IMR-90 (cell line): ENCODE measurements at places on chromosomes 5 and 9.

DNA sequence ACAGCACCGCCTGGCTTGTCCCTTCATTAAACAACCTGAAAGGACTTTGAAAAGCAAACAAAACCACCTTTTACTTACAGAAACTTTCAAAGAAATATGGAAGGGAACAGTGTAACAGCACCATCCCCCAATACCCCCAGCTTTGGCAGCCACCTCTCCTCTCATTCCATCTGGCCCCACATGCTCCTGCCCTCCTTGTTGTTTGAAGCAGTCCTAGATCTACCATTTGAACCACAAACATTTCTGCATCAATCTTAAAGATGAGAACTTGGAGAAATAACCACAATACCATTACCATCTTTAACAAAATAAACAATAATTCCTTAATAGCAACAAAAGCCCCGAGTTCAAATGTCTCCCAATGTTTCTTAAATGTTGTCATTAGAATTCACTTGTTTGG is 17.8 kb upstream of the COL15A1 start:
- H3K36me3 ChIP-seq = no peaks in the 10 kb centered on the region
- peaks cover 27% of the 10 kb centered on the region for H3K4me1 ChIP-seq
- no peak overlapping the region for H3K4me3 ChIP-seq
- H3K27ac ChIP-seq = peak overlapping the region; percentile 31; the same call in 1 of the 2 replicates

DNA sequence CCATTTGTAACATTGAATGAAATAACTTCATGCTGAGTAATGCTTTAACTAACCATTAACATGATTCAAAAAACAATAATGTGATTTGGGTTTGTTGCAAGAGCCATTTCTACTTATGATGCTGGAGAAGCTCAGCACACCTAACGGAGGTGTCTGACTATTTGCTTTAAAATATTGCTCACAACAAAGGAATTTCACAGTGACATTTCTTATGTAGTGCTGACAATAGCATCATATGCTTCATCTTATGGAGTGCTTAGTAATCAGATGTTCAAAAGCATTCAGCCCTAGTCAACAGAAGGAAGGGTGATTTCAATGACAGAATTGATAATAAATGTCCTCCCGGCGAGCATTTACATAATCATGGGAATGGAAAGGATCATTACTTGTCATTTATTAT is 1003.3 kb upstream of the COX7C start:
- no peak overlapping the region for H3K4me3 ChIP-seq
- DNase-seq = no peak
- H3K27ac ChIP-seq = no peak overlapping the region
- H3K27me3 ChIP-seq = no peaks in the 10 kb centered on the region

DNA sequence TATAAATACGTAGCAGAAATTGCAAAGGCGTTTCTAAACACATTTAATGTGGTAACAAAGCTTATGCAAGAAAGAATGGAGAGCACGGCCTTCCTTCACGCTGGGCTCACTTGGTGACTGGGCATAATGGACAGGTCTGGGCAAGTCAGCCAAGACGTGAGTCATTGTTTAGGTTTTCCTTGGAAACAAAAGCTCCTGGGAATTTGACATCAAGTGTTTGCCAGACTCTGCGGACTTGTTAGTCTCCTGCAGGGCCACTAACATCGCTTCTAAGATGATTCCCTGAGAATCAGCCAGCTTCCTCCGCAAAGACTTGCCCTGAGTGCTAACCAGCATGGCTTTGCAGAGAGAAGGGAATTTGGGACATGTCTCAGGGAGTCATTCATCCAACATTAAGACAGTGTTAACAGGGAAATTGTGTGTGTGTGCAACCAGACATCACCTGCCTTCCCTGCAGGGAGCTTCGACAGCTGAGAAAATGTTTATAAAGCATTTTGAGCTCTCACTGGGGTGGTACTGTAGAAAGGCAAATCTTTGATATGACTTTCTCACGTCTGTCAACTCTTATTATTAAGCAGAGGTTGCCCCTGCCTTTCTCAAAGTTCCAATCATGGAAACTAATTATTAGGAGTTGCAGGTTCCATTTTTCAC is 182.5 kb downstream of the NTRK2 start:
- no peak overlapping the region for H3K27ac ChIP-seq
- no peak overlapping the region for H3K4me3 ChIP-seq
- no peaks in the 10 kb centered on the region for H3K36me3 ChIP-seq
- no peaks in the 10 kb centered on the region for H3K27me3 ChIP-seq
- DNase-seq = peak; percentile 11
- no peaks in the 10 kb centered on the region for H3K4me1 ChIP-seq

DNA sequence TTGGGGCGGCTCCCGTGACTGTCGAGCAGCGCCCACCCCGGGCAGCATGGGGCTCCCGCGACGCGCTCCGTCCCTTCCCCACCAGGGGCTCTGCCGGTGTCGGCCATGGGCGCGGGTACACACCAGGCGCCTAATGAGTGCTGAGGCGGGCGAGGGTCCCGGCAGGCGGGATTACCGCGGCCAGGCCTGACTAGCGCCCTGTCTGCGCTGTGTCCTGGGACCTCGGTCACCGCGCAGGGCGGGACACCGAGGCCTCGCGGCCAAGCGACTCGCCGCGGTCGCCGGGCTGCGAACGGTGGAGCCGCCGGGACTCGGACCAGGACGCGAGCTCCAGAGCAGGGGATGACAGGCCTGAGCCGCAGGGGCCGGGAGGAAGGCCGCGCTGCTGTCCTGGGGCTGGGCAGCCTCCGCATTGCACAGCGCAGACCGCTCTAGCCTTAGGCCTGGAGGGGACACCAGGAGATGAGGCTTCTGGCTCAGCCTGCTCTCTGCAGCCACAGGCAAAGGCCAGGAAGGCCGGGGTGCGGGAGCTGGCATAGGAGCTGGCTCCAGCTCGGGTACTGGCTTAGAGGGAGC is 14.1 kb downstream of the LCN10 start:
- H3K27me3 ChIP-seq = no peaks in the 10 kb centered on the region
- peak; percentile 29 for DNase-seq
- peaks cover 27% of the 10 kb centered on the region for H3K36me3 ChIP-seq
- peaks cover 14% of the 10 kb centered on the region for H3K4me1 ChIP-seq
- H3K27ac ChIP-seq = peak overlapping the region; percentile 40; the same call in 1 of the 2 replicates
- H3K4me3 ChIP-seq = peak overlapping the region; percentile 98

DNA sequence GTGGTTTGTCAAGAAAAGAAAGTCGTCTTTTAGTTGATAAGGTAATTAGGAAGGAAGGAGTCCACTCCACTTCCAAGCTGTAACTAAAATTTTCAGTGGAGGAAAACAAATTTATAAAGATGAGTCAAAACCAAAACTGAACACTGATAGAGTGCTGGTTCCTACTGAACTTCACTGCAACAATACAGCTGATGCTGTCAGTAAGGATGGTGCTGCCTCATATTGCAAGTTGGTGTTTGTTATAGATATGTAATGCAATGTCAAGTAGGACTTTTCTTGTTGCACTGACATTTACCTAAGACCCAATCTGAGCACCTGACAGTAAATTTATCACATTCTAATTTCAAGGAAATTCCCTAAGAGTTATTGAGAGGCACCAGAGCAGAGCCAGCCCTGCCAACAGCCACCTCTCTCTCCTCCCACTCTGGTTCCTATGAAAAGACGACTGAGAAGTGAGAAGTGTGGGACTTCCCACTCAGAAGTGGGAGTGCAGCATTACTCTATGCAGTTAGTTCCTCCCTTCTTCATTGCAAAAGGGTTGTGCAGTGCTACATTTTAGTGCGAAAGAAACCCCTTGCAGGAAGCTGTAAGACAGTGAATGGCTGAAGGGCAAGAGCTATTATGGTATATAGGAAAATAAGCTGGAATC is 350.8 kb downstream of the NFIB start:
- H3K27me3 ChIP-seq = peaks cover 2% of the 10 kb centered on the region; the same call in 1 of the 2 replicates
- no peak for DNase-seq
- no peaks in the 10 kb centered on the region for H3K4me1 ChIP-seq

GRCh38 chr5:174491265-174491664 is 233.1 kb upstream of the MSX2 start:
- no peaks in the 10 kb centered on the region for H3K4me1 ChIP-seq
- no peak overlapping the region for H3K27ac ChIP-seq
- H3K4me3 ChIP-seq = no peak overlapping the region
- no peaks in the 10 kb centered on the region for H3K36me3 ChIP-seq
- no peaks in the 10 kb centered on the region for H3K27me3 ChIP-seq

DNA sequence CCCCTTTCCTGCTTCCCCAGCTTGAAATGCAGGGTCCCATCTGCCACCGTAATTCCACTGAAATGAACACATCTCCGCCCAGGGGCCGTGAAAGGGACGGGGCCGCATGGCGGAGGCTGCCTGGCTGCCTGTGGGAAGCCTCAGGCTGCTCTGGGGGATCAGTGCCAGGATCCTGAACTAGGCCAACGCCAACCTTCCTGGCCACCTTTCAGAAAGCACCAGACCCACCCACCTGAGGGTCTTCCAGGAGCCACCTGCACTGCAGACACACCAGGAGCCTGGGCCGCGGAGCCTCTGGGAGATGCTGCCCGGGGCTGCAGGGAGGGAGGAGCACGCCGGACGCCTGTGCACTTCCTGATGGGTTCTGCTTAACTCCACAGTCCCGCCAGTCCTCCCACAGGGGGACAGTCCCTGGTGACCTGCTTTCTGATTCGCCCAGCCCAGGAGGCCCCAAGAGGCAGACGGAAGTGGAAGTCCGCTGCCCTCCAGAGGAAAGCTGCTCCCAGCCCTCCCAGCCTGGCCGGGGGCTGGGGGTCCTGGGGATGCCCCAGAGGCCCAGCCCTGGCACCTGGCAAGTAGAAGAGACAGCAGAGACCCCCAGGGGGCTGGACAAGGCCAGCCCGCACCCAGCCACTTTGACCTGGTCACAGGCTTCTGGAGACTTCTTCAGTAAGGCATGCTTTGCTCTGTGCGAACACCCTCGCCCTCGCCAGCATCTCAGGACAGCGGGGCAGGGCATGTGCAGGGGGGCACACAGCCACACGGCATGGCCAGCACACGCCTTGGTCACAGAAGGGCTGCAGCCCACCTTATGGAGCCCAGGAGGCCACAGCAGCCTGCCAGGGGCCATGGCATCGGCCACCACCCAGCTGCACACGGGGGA is at the start of gene CARD9:
Gene CARD9 (minus strand): TSS at position 370 of the 883 bp plus-strand sequence. CDS start 1,591 bp downstream, outside the sequence.
- peaks cover 4% of the 10 kb centered on the region for H3K36me3 ChIP-seq
- H3K4me1 ChIP-seq = peaks cover 15% of the 10 kb centered on the region
- H3K27me3 ChIP-seq = no peaks in the 10 kb centered on the region
- no peak for DNase-seq
- H3K4me3 ChIP-seq = no peak within 1 kb of the TSS

DNA sequence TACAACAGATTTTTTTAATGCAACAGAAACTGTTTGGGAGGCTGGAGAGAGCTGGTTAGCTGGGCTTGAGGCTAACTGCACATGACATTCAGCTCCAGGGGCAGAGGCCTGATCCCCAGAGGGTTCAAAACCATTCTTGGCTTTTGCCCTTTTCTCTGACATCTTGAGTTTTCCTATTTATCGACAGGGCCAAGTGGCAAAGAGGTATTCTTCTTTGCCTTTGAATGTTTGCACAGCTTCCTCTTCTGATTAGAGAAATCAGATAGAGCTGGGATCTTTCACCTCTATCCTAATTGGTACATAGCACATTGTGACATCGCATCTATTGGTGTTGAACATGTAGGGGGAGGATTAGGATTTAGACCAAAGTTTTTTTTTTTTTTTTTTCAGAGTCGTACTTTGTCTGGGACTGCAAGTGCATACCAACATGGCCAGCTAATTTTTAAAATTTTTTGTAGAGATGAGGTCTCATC is 143.7 kb downstream of the ACTBL2 start:
- no peak overlapping the region for H3K4me3 ChIP-seq
- H3K27ac ChIP-seq = no peak overlapping the region
- DNase-seq = no peak

DNA sequence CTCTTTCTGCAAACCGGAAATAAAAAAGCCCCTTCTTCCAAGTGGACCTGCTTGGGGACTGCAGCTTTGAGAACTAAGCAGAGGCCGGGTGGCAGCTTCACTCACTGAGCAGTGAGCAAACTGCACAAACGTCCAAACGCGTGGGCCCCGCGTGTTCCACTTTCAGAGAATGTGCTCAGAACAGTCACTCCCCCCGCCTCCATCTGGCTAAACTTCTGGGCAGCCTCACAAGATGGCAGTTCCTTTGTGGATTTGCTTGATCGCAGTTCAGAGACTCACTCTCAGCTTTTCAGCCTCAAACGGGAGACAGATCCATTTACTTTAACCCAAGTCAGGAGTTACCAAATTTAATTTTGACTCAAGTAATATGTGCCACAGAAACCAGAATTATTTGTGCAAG is 216.6 kb downstream of the TLE1 start:
- peaks cover 11% of the 10 kb centered on the region for H3K4me1 ChIP-seq
- H3K27ac ChIP-seq = no peak overlapping the region
- no peak overlapping the region for H3K4me3 ChIP-seq
- H3K36me3 ChIP-seq = no peaks in the 10 kb centered on the region

DNA sequence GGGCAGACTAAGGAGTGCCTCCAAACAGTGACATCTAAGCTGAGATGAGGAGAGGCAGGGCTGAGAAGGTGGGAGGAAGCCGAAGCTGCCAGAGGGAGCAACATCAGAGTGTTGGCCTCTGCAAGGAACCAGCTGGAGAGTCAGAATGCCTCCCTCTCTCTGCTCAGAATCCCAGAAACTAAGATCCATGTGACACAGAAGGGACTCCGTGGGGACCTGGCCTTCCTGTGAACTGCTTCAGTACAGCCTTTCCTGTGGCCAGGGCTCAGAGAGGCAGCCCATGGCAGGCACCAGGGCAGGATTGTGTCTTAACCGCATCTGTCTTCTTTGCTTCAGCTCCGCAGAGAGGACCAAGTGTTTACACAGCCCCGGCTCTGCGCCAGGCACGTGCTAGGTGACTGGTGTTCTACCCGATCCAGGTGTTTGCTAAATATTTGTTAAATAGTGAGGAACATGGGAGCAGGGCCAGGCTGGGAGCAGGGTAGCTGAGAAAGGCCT is 33.5 kb downstream of the KCNMB1 start:
- no peak for DNase-seq

GRCh38 chr9:1057910-1058309 is 7.8 kb downstream of the DMRT2 start:
- no peaks in the 10 kb centered on the region for H3K36me3 ChIP-seq
- H3K4me3 ChIP-seq = no peak overlapping the region
- no peak overlapping the region for H3K27ac ChIP-seq
- no peaks in the 10 kb centered on the region for H3K4me1 ChIP-seq
- H3K27me3 ChIP-seq = peaks cover 13% of the 10 kb centered on the region
- DNase-seq = no peak

- peaks cover 21% of the 10 kb centered on the region for H3K27me3 ChIP-seq
- H3K27ac ChIP-seq = no peak overlapping the region
- H3K4me3 ChIP-seq = no peak overlapping the region
- H3K4me1 ChIP-seq = no peaks in the 10 kb centered on the region
Observed at GRCh38 chr5:139839918-139840317, 44.3 kb downstream of the PSD2 start.

DNA sequence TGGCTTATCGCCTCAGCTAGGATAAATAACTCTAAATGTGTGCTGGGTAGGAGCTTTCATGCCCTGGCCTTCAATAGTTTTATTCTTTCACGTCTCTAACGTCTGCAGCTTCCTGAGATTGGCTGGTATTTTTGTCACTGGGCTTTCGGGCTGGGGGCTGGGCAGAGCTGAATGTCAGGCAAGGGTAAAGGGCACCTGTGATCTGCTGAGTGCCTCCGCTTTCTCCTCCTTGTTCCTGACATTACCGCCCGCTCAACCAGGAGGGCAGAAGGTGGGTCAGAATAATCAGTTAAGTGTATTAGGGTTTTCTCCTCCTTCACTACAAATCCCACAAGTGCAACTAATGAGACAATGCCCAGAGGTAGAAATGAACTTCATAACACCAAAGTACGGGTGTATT is 216.6 kb downstream of the TSSK1B start:
- H3K36me3 ChIP-seq = no peaks in the 10 kb centered on the region
- H3K27me3 ChIP-seq = no peaks in the 10 kb centered on the region
- H3K27ac ChIP-seq = no peak overlapping the region
- H3K4me1 ChIP-seq = peaks cover 15% of the 10 kb centered on the region

GRCh38 chr5:177162379-177162778 is 28.8 kb downstream of the NSD1 start:
- no peaks in the 10 kb centered on the region for H3K4me1 ChIP-seq
- H3K4me3 ChIP-seq = no peak overlapping the region
- H3K27me3 ChIP-seq = no peaks in the 10 kb centered on the region
- peaks cover 14% of the 10 kb centered on the region for H3K36me3 ChIP-seq
- no peak overlapping the region for H3K27ac ChIP-seq
- no peak for DNase-seq
